ENCODE measurements at places on chromosomes 13 and 19.
A peak's percentile ranks its signal among the peaks of the same experiment; 100 is the strongest.

DNA sequence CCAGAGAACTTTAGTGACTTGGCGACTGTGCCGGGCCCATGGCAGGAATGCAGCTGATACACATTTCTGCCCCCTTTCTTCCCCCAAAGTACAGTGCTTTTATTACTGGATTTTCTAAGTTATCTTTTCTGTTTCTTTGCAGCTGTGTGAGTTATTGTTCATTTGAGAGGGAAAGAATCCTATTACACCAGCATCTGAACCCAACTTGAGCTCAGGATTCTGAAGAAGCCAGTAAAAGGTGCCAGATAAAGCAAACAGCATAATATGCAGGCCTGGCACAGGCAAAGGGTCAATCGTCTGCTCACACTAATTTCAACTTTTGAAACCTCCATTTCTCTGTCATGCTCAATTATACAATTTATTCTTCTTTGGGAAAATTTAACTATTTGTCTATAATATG, 93.9 kb downstream of the DOCK9 start:
- no peak for DNase-seq

GRCh38 chr13:113116206-113116800, 6.3 kb upstream of the F10 start:
- DNase-seq = no peak

GRCh38 chr13:41456768-41457588, at the start of gene RGCC:
RGCC (plus strand) TSS chr13:41457550; CDS start chr13:41457708, 158 bp downstream.
- no peak for DNase-seq

DNA sequence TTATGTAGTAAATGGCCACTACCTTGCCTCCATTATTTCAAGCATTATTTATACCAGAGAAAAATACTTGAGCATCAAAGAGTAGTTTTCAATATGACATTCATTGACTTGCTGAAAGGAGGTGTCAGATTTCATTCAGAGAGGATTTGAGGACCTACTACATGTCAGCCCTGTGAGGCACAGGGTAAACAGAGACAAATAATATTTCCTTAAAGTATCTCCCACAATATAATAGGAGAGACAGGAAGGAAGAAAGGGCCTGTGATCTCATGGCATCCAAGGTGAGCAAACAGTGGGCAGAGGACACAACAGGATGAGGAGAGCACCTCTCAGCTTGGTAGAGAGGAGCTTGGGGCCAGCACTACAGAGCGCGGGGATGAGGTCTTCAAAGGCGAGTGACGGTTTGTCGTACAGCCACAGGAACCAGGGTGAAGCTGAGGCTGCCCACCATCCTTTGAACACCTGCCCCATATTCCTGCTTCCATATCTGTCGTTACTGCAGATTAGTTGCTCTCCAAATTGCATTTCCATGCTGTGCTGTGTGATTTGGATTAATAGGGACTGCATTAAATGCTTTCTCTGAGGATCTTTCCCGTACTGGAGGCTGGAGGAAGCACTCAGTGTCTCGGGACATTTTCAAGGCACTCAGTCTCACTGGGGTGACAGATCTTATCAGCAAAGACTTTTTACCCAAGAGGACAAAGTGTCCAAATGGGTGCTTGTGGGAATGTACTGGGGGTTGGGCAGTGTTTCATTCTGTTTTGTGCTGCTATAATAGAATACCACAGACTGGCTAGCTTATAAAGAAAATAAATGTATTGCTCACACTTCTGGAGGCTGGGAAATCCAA, 59.2 kb downstream of the GJA3 start:
- no peak for DNase-seq

- no peak for DNase-seq
Observed at GRCh38 chr19:57473646-57474045, 3.7 kb downstream of the ZNF772 start.

DNA sequence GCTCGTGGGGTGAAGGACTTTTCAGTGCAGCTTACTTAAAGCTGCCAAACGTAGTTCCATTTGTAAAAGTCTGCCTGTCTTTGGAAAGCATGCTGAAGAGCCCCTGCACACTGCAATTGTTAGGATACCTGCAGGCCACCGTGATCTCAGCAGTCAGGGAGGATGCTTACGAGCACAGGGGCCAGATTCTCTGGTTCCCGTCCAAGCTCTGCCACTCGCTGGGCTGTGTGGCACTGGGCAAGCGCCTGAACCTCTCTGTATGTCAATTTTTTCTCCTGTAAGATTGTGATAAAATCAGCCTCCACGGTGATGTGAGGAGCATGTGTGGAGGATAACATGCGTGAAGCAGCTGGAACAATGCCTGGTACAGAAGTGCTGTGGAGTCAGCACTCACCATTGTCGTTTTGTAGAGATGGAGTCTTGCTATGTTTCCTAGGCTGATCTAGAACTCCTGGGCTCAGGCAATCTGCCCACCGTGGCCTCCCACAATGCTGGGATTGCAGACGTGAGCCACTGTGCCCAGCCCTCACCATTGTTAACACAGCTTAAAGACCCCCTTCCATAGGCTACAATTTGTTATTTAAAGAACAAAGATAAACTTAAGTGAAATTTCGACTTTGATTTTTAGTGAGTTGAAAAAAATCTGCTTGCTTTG, 3.5 kb downstream of the ADPRHL1 start:
- DNase-seq = no peak

GRCh38 chr13:94692030-94692429, 20.3 kb downstream of the SOX21 start:
- no peak for DNase-seq

DNA sequence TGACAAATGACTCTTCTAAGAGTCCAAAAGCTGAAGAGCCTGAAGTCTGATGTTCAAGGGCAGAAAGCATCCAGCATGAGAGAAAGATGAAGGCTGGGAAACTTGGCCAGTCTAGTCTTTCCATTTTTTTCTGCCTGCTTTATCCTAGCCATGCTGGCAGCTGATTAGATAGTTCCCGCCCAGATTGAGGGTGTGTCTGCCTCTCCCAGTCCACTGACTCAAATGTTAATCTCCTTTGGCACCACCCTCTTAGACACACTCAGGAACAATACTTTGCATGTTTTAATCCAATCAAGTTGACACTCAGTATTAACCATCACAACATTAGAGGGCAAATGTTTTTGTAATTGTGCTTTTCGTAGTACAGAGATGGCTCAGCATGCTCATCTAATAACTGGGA, 267.5 kb upstream of the KLHL1 start:
- no peak for DNase-seq

DNA sequence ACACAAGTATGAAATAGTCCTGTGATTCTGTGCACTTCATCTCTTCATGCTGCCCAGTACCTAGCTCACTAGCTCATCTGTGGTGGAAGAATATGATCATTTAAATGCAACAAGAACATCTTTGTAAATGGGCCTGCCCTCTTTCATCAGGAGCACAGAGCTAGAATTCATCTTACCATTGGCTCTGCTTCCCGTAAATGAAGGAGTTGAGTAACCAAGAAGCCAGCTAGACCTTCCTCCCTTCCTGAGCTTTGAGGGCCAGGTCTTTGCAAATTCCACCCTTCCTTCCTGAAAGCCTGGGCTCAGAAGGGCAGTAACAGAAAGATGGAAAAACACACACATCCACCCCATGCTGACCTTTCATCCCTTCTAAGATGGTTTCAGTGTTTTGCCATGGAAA, 82.0 kb downstream of the FRY start:
- no peak for DNase-seq

DNA sequence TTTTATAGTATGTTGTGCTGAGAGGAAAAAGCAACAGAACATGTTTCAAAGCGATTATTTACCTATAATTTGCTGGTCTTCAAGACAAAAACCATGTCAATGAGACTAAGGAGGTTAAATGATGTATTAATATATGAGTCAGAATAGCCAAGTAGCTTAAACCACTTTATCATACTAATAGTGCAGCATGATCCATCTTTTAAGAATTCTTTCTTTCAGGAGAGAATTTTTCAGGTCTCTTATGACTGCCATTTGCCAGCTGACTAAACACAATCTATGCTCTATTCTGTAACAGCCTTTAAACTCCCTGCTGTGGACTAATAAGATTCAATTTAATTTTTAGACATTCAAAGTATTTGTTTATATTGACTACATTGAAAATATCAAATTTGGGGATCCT, 93.7 kb downstream of the TRPC4 start:
- no peak for DNase-seq

GRCh38 chr13:47287291-47287751, 390.5 kb upstream of the HTR2A start:
- peak; percentile 85 for DNase-seq

DNA sequence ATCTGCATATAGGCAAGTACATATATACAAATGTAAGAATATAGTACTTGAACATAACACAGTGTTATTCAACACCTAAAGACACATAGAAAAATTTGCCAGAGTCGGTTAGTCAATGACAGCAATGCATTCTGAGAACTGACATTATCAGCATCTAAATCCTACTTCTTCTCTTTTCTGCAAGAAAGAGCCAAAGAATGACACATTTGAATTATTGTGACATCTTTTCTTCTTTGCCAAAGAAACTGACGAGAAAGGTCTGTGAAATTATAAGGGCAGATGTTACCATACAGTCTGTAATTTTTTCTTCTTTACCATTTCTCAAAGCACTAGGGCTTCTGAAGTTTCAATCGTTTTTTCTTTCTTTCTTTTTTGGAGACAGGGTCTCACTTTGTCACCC, 350.9 kb upstream of the NBEA start:
- DNase-seq = no peak

DNA sequence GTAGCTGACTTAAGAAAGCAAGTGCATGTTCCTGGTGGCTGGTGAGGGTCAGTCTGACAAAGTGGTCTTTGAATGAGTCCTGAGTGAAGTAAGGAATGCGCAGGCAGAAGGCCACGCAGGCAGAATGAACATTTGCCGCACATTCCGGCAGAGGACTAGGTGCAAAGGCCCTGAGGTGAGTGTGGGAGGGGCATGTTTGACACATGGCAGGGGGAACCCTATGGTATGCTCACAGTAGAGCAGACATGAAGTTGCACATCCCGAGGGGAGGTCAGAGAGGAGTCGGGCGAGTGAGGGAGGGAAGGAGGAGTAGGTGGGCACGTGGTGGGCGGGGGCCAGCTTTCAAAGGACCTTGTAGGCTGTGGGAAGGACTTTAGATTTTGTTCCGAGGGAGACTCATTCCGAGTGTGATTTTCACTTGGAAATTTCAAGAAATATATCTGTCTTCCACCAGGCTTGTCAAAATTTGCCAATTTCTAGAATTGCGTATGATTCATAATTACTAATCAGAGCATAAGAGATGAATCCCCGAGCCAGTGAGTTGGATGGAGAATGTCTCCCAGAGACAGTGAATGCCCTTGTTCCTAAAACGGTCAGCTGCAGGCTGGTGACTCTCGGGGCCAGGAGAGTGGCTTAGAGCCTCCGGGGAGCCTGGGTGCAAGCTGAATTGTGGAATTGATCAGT, 40.3 kb downstream of the ERICH6B start:
- DNase-seq = no peak

DNA sequence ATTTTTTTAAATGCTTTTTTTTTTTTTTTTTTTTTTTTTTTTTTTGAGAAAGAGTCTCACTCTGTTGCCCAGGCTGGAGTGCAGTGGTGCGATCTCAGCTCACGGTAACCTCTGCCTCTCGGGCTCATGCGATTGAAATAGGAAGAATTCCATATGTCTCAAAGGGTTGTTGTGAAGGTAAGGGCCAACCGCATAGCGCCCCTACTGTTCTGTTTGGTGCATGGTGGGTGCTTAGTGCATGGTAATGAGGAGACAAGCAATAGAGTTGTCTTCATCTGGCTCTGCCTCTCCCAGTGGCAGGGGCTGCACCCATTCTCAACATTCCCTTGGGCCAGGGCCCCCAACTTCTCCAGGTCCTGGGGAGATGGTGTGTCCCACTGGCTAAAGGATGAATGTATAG, 68.7 kb downstream of the RASL11A start:
- DNase-seq = no peak

- DNase-seq = no peak
Observed at GRCh38 chr13:51714663-51715168, 89.2 kb downstream of the DHRS12 start.

DNA sequence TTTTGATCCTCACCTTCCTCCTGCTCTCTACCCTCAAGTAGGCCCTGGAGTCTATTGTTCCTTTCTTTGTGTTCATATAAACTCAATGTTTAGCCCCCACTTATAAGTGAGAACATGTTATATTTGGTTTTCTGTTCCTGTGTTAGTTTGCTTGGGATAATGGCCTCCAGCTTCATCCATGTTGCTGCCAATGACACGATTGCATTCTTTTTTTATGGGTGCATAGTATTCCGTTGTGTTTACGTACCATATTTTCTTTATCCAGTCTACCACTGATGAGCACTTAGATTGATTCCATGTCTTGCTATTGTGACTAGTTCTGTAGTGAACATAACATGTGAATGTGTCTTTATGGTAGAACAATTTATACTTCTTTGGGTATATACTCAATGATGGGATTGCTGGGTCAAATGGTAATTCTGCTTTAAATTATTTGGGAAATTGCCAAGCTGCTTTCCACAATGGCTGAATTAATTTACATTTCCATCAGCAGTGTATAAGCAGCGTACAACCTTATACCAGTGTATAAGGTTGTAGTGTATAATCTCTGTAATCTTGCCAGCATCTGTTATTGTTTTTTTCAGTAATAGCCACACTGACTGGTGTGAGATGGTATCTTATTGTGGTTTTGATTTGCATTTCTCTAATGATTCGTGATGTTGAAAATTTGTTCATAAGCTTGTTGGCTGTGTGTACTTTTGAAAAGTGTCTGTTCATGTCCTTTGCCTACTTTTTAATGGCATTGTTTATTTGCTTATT, 288.9 kb downstream of the KCNRG start:
- no peak for DNase-seq

- no peak for DNase-seq
Observed at GRCh38 chr19:15199661-15200552, 888 bp downstream of the NOTCH3 start.

GRCh38 chr19:42076380-42076944, 496 bp downstream of the ZNF574 start:
- no peak for DNase-seq

DNA sequence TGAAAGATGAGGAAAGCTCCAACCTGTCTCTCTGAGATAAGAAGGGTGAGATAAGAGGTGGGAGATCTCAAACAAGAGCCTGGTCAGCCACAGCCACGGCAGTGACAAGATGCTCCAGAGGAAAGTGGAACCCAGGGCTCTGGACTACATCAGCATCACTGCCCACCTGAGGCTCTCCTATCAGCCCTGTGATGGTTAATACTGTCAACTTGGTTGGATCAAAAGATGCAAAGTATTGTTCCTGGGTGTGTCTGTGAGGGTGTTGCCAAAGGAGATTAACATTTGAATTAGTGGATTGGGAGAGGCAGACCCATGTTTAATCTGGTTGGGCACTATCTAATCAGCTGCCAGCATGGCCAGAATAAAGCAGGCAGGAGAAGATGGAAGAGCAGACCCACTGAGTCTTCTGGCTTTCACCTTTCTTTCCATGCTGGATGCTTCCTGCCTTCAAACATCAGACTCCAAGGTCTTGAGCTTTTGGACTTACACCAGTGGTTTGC, 476.6 kb upstream of the NBEA start:
- DNase-seq = no peak

DNA sequence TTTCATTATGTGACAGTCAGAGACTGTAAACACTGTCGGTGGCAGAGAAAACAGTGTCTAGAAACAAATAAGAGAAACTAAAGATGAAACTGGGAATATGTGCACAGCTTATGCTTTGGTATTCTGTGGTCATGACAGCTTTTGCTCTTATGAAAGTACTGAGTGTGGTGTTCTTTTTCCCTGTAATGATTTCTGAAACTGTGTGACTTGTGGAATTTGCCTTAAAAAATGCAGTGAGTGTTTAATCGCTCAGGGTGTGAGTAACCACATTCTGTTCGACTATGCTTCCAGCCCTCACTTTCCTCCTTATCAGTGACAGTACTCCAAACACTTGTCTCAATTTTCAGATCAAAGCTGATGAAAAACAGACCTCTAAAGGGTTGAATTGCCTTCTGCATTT, 66.9 kb upstream of the DIAPH3 start:
- no peak for DNase-seq

Data from smooth muscle cell of the brain vasculature (primary cell).